ENCODE measurements at places on chromosomes 16 and 17. TPM values are rescaled to one million over a fixed set of nuclear protein-coding genes. Genes with fewer than 3 reads are reported as not detected.

The NPIPB12 gene
- total RNA-seq = 47.4 TPM

DNA sequence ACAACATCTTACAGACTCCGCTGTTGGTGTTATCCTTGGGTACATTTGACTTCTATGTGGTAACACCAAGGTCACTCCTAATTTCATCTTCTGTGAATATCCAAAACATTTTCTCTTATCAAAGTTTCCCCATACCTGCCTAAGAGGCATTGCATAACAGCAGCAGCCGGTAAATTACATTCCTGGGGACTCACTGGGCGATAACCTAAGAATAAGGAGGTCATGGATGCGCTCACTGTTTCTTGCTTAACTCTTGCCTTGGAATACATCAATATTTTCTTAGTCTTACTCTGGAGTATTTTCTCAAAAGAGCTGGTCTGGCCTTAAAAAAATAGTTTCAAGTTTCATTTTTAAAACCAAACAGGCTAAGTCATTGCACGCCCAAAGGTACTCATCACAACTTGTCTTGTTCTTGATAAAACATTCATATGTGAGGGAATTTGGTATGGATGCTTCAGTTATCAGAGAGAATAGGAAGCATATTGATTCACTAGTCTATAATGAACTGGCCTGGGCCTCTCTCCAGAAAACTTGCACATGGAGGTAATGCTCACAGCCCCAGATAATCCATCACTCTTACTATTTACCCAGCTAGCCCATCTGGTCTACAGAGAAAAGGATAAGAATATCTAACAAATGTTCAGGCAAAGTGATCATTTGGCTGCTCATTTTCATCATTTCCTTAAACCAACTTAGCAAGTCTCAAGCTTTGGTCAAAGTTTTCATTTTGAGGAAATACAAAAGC lies 235.0 kb upstream of the ERCC4 start:
- no peak for DNase-seq

DNA sequence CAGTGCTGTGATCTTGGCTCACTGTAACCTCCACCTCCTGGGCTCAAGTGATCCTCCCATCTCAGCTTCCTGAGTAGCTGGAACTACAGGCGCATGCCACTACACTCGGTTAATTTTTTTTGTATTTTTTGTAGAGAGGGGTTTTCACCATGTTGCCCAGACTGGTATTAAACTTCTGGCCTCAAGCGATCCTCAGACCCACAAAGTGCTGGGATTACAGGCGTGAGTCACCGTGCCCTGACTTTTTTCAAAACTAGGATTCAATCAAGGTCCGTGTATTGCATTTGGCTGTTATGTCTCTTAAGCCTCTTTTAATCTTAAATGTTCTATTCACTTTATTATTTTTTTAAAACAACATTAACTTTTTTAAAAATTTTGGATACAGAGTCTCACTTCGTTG lies 4.3 kb upstream of the CCL22 start:
- no peak for DNase-seq

DNA sequence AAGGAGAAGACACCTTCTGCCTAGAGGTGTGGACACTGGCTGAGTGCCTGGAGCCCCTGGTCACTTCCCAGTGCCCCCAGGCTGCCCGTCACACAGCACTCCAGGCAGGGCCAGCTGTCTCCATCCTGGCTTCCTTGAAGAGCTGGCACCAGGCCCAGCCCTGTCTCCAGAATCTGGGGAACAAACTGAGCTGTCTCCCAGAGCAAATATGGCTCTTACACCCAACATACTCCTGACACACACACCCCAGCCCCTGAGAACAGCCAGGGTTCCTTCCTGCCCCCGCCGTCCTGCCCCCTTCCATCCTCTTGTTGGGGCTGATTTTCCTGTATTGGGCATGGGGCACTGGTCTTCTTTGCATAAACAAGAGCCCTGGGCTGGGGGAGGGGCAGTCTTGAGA lies 9.1 kb downstream of the NHERF1 start:
- DNase-seq = peak; percentile 61

DNA sequence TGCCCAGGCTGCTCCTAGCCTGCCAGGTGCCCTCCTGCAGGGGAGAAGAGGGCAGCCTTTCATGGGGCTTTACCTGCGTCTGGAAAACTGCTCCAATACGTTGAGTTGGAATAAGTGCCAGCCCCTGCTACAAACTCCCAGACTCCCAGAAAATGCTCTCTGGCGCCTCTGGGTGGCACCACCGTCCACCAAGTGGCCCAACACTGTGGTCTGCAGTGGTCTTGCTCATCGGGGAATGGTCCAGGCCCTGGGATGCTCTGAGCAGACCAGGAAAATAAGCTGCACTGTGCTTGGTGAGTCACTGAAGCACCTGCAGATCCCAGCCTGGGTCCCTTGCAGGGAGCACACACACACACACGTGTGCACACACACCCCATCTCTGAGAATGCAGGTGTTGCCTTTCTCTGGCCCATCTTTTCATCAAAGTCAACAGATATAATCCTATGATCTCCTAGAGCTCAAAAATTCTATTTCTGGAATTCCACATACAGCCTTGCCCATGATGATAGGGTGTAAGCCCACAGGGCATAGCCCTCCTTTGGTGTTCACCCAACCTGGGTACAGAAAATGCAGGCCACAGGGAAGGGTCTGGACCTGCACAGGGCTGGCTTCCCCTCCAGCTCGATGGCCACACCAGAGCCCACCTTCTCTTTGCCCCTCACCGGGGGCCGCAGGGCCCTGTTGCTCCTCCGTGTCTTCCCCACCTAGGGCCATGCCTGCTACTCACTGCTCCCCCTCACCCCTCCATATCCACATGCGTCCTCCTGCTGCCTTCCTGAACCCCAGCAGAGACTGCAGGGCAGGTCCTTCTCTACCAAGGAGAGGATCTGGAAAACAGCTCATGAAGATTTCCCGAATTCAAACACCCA lies 20.5 kb downstream of the CDIP1 start:
- DNase-seq = no peak

- DNase-seq = no peak
Measured at GRCh38 chr17:11256877-11257276, 15.9 kb downstream of the SHISA6 start.

GRCh38 chr17:74678541-74678940 lies 34.2 kb downstream of the CD300LF start:
- no peak for DNase-seq

- DNase-seq = no peak
Measured at GRCh38 chr16:59635674-59636073, 901.6 kb upstream of the GOT2 start.

DNA sequence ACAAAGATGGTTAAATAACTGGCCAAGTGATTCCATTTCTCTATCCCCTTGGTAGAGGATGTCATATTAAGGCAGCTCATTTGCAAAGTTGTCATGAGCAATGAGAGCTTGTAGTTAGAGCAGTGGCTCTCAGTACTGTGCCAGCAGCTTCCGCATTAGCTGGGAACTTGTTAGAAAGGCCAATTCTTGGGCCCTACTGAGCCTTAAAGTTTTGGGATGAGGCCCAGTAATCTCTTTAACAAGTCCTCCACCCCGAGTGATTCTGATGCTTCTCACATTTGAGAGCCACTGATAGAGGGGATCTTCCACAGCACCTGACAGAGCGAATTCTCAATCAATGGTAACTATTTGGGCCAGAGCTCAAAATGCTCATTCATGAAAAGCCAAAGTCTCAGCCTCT lies 20.2 kb upstream of the CCL1 start:
- no peak for DNase-seq

- no peak for DNase-seq
Measured at GRCh38 chr17:78362671-78363070, 2.8 kb upstream of the SOCS3 start.

GRCh38 chr17:50187751-50188530 lies 13.5 kb downstream of the COL1A1 start:
- DNase-seq = no peak

The RPL23 gene
- 984 TPM for total RNA-seq

- DNase-seq = peak; percentile 76
Measured at GRCh38 chr17:28747051-28747691, 3.4 kb downstream of the TRAF4 start.

The TBX2 gene
- 33.9 TPM for total RNA-seq

The C16orf86 gene
- total RNA-seq = 6.4 TPM

GRCh38 chr17:65364438-65364837 lies 197.0 kb downstream of the AXIN2 start:
- DNase-seq = no peak

DNA sequence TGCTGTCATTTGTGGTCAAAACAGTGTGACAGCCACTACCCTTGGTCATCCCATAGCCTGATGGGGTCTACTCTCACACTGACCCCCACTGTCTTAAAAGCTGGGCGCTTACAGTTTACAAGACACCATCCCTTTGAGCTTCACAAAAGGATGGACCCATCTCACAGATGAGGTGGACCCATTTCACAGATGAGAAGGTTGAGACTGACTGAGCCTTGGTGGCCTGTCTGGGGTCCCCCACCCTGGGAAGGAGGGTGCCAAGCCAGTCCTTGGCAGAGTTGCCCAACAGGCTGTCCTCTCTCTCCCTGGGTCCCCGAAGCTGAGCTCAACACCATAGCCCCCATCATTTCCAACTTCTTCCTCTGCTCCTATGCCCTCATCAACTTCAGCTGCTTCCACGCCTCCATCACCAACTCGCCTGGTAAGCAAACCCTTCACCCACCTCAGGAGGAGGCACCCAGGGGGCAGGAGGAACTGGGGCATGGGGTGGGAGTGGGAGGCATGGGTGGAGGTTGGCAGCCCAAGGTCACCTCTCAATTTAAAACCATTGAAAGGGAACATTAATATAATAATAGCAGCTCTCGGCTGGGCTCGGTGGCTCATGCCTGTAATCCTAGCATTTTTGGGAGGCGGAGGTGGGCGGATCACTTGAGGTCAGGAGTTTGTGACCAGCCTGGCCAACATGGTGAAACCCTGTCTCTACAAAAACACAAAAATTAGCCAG lies 17.2 kb downstream of the SLC12A3 start:
- DNase-seq = no peak

DNA sequence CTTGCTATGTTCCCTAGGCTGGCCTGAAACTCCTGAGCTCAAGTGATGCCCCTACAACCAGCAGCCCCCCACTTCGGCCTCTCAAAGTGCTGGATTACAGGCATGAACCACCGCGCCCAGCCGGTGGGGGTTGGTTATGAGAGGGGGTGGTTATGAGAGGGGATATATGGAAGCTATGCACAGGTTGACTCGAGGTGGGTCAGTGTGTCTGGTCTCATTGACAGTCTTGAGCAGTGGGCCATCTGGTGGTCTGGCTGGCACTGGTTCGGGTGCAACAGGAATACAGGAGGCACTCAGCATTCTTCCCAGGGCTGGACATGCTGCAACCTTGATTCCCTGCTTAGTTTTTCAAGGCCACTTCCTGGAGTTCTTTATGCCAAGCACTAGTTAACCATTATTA lies 5.6 kb upstream of the STX1B start:
- no peak for DNase-seq

DNA sequence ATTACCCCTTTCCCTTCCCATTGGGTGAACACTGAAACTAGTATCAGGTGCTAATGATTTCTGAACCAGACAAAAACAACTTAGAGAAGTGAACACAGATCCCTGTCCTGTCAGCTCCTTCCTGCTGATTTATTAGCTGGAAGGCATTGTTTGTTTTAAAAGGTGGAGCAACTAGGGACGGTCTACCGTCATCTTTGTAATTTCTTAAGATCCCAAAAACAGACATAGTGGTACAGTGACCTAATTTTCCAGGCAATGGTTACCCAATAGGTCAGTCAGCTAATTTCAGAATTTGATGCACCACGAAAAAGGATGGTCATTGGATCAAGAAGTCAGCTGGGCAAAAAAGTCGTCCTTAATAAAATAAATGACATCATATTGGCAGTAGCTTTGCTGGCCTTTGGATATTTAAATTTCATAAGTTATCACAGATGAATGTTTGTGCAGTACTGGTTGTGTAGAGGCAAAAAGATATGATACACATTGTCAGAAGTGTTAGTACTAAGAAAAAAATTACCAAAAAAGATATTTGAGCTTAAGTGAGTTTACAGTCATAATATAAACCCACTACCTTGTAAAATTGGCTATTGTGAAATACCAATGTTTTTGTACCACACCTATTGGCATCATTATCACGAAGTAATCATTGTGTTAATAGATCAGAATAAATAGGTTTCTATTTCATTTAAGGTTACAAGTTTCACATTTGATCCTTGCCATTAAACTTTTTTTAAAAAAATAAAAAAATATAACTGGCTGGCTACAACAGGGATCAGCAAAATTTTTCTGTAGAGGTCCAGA lies 27.2 kb upstream of the KCNJ16 start:
- DNase-seq = no peak

DNA sequence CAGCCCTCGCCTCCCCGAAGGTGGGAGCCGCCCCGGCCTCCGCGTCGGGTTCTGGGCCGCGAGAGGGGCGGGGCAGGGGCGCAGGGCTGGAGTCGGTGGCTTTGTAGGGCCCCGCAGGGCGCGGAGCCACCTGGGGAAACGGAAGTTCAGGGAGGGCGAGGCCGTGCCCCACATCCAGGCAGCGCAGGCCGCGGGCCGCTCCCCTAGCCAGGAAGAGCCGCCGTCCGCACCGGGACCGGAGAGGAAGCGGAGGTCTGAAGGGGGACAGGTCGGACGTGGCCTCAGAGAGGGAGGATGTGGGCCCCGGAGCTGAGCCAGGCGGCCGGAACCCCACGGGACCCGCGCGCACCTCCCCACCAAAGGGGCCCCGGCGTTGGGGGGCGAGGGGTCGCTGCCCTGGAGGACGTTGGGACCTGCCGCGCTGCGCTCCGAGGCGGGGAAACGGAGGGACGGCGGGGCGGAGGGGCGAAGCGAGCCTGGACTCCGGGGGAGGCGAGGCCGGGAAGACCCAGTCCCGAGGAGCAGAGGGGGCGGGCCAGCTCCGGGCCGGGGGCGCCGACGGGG lies 482 bp upstream of the SLC16A3 start:
- no peak for DNase-seq

The PROCA1 gene
- 4.5 TPM for total RNA-seq

The PITPNM3 gene
- total RNA-seq = 15.2 TPM

The MAPT gene
- total RNA-seq = 11.0 TPM

DNA sequence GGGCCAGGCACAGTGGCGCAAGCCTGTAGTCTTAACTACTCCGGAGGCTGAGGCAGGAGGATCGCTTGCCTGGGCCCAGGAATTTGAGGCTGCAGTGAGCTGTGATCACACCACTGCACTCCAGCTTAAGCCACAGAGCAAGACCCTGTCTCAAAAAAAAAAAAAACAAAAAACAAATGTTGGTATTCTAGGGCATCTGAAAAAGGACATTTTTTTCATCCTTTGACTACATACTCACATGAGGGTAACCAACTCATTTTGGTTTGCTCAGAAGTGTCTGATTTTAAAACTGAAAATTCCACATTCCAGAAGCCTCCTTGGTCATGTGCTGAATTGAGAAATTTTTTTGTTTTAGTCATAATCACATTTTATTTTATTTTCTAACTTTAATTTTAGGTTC lies 12.7 kb upstream of the C16orf82 start:
- no peak for DNase-seq

The CDRT15 gene
- not detected for total RNA-seq

GRCh38 chr16:88593061-88593460 lies 22.9 kb downstream of the ZC3H18 start:
- DNase-seq = no peak

GRCh38 chr17:11997147-11997971 lies at the start of gene ZNF18:
ZNF18 (minus strand) TSS chr17:11997475; CDS start chr17:11992829, 4,646 bp downstream.
- DNase-seq = peak; percentile 97

The DNAH9 gene
- total RNA-seq = 1.5 TPM
